ENCODE measurements at places on chromosomes 5 and 9. TPM values are rescaled to one million over a fixed set of nuclear protein-coding genes. Genes with fewer than 3 reads are reported as not detected.

GRCh38 chr5:68196876-68197275, 18.7 kb upstream of the PIK3R1 start:
- no peak for DNase-seq

- DNase-seq, result no peak
Measured at GRCh38 chr5:158607088-158607487, 492.6 kb downstream of the EBF1 start.

DNA sequence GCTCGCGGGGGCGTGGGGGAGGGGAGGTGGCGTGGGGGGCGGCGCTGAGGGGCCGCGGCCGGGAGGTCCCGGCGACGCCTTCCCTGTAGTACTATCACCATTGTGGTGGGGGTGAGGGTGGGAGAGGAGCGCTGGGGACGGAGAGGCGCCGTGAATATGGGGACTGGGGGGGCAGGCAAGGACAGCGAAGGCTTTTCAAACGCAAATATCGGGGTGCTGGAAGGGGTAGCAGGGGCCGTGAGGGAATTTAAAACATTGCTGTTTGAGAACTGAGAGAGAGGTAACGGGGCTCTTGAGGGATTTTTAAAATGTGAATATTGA, 427 bp downstream of the RBM27 start:
- DNase-seq, result no peak

DNA sequence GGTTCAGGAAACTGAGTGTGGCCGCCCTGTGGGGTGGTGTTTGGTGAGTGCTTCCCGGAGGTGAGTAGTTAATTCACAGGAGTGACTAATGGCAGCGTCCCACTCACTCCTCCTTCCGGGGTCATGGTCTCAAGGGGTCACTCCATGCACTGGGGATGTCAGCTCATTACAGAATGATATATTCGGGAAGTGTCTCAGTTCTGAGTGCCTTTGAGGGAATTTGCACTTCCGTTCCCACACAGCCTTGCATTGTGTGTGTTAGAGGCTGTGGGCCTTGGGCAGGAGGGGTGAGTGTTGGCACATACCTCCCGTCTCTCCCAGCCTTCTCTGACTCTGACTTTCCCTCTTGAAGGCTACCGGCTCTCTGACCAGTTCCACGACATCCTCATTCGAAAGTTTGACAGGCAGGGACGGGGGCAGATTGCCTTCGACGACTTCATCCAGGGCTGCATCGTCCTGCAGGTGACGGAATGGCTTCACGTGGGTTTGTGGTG, 10.5 kb upstream of the AHRR start:
- no peak for DNase-seq

- no peak for DNase-seq
Measured at GRCh38 chr9:23615569-23615968, 210.5 kb downstream of the ELAVL2 start.

GRCh38 chr5:131943916-131944315, 1.5 kb downstream of the MEIKIN start:
- no peak for DNase-seq

GRCh38 chr9:122904823-122905710, at the start of gene RC3H2:
TSS of gene RC3H2 (minus strand) at chr9:122905359. CDS start at chr9:122897509, 7,850 bp downstream.
- DNase-seq, result peak; percentile 100

GRCh38 chr5:61026004-61026403, 81.0 kb downstream of the NDUFAF2 start:
- DNase-seq, result no peak

- DNase-seq, result peak; percentile 9
Measured at GRCh38 chr9:79809931-79810330, 238.2 kb downstream of the TLE4 start.

- no peak for DNase-seq
Measured at GRCh38 chr5:173864126-173865050, 23.8 kb upstream of the CPEB4 start.

- DNase-seq, result no peak
Measured at GRCh38 chr5:54722846-54723433, 205.4 kb downstream of the SNX18 start.

DNA sequence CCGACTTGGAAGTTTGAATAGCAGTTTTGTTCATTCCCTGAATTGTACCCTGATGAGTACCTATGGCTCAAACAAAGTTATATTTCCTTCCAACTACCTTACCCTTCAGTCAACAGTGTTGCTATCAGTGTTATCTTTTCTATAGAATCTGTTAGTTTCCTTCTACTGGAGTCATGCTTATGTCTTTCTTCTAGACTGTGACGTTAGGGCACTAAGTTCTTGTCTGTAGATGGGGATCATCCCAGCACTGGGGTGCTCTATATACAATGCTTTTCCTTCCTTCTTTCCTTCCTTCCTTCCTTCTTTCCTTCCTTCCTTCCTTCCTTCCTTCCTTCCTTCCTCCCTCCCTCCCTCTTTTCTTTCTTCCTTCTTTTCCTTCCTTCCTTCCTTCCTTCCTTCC, 973.0 kb downstream of the CDH12 start:
- DNase-seq, result no peak

The TRIM36 gene
- 2.8 TPM for polyA plus RNA-seq

The ADAMTS13 gene
- 14.6 TPM for polyA plus RNA-seq

The PTGES gene
- polyA plus RNA-seq, result 3.4 TPM

The HMGCR gene
- polyA plus RNA-seq, result 83.8 TPM

The SPINK6 gene
- polyA plus RNA-seq, result not detected

The CNTFR gene
- polyA plus RNA-seq, result 49.5 TPM

All from renal cortex interstitium (tissue), 15 donors.